ENCODE measurements at places on chromosomes 6 and 20.

- DNase-seq = no peak
Measured at GRCh38 chr6:12621754-12622153, 94.8 kb upstream of the PHACTR1 start.

DNA sequence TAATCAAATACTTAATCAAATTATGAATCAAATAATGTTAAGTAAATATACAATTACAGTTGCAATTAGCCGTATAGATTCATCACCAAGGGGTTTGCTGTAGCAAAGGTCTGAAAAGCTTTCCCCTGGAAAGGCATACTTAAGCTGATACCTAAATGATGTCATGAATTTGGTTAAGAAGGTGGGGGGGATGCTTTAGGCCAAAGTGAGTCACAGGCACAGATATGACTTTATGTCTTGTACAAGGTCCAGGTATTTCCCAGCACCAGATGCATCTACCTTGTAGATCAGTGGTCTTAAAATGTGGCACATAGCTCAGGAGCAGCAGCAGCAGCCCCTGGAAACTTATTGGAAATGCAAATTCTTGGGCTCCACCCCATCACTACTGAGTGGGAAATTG, 557.3 kb upstream of the CDH4 start:
- DNase-seq = no peak

DNA sequence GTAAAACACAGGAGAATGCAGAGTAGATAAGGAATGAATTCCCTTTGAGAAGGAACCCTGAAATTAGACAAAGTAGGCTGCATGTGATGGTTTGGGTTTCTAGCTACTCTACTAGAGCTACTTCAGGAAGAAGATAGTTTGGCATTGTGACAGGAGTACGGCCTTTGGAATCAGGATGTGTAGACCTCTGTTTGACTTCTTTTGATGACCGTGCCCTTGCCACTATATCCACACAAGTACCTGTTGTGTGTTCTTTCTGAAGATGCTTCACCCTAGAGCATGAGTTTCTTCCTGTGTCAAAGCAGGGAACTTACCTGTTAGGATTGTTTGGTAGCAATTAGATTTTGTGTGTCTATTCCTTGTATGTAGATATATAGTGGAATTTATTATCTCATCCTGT, 41.7 kb downstream of the CD2AP start:
- DNase-seq = no peak

DNA sequence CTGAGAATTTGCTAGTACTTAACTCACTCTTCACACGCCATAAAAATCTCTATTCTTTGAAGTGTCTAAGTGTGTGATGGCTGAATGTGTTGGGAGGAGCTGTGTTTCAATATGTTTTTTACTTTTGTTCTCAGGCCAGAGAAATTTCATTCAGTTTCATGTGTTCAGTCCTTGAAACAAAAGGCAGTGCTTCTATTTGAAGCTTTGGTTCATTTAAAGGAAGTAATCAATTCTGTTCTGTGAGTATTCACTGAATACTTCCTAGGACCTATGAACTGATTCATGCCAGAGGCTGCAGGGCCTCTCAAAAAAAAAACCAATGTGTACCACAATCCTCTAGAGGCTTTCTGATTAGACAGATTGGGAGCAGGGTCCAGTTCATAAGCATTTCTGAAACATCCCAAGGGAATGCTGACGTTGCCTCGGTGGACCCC, 12.4 kb upstream of the F13A1 start:
- DNase-seq = no peak

DNA sequence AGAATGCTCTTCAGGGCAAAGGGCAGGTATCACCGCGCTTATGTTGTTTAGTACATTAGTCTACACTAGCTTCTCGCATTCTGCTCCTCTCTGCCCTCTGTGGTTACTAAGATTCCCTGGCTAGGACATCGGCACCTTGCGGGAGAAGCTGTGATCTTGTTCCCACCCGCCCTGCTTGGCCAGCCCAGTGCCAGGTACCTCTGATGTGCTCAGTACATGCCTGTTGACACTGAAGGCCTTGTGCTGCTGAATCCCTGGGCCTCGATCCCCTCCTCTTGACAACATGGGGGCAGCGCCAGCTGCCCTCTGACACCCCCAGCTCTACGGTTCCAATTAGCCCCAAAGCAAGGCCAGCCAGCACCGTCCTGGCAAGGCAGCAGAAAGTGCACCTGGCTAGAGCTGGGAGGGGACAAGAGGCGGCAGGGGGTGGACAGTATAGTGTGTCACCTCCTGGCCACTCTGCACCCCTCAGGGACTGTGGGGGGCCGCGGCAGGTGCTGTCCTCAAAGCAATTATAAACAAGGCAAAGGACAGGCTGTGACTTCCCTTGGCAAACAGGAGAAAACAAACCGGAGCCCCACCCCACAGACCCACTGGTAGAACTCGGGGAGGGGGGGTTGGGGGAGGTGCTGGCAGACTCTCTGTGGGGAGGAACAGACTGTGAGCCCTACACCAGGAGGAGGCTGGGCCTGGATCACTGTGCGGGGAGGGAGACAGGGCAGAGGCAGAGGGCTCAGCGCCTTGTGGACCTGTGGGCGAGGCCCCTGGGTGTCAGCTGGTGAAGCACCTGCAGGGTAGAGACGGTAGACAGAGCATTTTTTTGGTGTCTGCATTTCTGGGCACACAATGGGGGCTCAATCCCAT, 7.1 kb downstream of the TFEB start:
- DNase-seq = no peak

DNA sequence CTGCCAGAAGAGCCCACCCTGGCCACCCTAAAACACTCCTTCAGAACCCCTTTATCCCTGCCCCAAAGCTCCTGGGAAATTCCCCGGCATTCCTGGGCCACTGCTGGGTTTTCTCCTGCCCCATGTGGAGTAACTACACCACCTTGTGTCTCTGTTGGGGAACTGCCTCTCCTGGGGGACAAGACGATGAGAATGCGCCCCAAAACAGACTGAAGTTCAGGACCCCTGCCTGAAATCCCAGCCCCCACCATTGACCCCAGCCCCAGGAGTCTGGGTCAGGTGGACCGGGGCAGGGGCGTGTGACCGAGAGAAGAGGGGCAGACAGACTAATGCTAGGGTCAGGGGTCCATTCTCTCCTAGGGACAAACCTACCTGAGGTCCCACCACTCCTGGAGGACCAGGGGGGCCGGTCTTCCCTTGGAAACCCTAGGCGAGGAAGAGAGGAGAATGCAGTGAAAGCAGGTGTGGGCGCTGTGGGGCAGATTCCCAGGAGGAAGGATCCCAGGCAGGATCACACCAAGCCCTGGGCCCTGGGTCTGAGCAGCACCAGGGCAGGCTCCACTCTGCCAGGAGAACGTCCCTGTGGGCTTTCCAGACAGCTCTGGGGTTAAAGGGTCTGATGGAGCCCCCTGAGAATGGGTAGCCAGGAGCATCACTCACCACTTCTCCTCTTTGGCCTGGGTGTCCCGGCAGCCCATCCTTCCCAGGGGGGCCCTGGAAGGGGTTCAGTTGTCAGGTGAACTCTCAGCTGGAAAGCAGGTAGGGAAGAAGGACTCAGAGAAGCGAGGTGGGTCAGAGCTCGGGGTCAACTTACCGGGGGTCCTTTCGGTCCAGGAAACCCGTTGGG, 19.4 kb downstream of the COL11A2 start:
- no peak for DNase-seq

DNA sequence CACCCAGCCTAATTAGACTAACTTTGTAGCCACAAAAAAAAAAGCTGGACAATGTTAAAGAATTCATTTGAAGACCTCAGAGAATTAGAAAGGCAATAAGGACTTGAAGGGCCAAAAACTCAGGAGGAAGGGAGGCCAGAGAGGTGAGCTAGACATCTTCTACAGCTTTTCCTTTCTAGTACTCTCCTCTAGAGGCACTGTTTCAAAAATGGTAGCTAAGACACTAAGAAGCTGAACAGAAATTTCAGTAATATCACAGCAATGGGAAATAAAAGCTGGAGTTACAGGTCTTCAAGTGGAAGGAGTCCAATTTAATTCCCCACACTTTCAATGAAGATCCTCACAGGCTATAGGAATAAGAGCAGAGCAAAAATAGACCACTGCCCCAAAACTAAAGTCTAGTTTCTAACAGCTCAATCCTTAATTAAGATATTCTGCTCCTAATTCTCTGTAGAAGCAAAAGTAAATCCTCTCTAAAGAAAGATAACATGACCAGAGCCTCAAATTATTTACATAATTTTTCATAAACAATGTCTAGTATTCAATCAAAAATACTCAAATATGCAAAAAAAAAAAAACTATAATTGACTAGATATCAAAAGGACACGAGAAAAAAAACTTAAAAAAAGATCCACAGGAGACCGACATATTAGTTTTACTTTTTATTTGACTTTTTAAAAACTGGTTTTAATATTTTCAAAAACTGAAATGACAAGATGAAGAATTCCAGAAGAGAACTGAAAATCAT, 63.7 kb downstream of the RNGTT start:
- DNase-seq = no peak

DNA sequence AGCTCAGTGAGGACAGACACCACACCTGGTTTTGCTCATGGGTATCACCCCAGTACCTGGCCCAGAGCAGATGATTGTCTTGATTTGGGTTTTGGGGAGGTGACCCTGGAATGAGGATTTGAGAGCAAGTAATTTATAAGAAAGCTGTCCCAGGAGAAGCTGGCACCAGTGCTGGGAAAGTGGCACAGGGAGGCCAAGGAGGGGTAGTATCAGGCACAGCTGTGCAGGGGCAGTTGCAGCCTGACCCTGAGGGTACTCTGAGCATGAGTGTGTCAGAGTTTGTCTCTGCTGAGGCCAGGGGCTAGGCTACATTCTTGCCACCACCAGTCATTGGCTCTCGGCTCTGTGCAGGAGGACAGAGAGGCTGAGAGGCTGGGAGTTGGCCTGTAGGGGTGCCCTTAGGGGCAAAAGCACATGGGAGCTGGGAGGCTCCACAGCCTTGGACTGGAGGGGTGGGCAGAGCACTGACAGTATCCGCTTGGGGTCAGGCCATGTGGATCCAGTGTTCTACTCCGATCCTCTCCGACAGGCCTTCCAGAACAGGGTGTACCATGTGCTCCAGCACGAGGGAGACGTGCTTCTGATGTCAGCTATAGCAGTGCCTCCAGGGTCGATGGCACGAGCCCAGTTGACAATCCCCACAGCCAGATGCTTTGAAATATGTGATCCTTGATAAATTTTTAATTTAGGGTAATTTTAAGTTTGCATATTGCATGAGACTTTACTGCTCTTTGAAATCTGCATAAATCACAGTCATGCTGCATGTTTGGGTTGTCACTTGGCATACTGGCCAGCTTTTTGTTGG, 121.3 kb downstream of the PHACTR3 start:
- DNase-seq = no peak

DNA sequence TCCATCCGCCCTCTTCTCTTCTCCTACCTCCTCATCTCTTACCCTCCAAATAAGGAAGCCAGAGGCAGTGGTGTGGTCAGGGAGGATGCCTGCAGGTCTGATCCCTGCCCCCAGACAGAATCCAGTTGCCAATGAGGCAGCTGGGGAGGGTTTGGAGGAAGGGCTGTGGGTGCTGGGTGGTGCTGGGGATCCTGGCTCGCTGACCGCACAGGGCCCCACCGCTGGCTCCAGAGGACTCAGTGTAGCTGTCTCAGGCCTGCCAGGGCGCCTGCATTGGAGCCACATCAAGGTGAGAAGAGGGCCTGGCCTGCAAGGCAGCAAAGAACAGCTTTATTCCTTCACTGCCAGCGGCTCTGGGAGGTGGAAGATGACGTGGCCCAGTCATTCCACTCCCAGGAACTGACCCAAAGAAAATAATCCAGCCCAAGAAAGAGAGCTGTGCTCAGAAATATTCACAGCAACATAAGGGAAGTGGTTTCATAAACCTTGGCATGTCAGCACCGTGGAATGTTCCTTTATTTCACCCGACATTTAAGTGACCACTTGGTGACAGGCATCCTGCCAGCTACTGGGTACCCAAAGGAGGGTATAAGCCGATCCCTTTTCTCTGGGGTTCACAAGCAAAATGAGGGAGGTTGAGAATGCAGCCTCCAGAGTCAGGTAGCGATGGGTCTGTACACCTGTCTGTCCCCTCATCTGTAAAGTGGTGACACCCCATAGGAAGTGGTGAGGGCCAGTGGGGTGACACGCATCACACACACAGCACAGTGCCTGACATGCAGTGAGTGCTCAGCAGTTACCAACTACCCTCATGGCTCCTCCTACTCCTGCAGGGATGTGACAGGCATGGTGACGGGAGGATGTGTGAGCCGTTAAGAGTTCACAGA, 125.1 kb downstream of the SNX5 start:
- DNase-seq = no peak

DNA sequence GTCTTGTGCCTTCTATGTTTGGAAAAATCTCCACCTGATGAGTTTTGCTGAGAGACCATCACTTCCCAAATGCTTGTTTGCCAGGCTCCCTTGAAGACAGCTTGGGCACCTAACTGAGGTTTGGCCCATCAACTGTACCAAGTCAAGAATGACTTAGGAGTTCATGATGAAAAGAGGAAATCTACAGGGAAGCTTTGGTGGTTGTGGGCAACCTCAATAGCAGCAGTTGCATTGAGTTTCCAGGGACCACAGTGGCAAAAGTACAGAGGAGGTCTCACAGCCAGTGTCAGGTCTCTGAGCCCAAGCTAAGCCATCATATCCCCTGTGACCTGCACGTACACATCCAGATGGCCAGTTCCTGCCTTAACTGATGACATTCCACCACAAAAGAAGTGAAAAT, 49.7 kb upstream of the PHACTR1 start:
- no peak for DNase-seq

- no peak for DNase-seq
Measured at GRCh38 chr20:16147216-16147615, 426.0 kb downstream of the KIF16B start.

DNA sequence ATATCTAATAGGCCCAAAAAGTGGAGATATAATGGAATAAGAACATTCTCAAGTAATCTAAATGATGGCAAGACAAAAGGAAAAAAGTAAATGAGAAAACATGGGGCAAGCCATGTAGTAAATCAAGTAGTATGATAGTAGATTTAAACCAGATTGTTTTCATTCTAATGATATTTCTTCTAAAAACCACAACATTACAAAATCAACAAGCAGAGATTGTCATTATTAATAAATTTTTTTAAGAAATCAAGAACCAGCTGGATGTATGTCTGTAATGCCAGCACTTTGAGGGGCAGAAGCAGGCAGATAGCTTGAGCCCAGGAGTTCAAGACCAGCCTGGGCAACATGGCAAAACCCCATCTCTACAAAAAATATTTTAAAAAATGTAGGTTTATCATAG, 155.0 kb downstream of the RNGTT start:
- no peak for DNase-seq

DNA sequence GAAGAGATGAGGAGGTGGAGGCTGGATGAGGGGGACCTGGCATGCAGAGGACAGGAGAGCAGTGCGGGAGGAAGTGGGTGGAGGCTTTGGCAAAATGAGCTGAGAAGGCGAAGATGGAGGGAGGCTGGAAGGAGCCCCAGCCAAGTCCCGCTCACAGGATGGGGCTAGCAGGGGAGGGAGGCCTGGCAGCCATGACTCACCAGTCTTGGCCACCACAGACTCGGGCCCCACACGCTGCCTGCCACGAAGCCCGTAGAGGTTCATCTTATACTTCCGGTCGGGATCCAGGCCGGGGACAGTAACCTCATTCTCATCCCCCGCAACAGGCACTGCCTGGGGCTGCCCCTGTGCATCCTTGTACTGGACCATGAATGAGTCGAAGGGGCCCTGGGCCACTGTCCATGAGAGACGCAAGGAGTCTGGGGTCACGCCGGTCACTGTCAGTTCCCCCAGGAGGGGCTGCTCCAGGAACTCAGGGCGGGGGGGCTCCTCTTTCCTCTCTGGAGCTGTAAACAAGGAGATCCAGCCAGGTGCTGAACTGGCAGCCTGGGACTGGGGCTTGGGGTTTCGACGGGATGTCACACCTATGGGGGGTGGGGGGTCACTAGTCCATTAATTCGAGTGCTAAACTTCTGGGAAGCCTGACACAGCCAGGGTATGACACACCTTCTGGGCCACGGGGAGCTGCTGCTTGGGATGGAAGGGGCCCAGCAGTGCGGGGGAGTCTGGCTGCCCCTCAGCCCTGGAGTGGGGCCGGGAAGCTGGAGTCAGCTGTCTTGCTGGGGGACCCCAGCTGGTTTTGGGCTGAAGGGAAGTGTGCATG, 27.8 kb downstream of the TNXB start:
- no peak for DNase-seq

Data from GM12892 (cell line).